ENCODE measurements at places on chromosomes 16 and 17.

DNA sequence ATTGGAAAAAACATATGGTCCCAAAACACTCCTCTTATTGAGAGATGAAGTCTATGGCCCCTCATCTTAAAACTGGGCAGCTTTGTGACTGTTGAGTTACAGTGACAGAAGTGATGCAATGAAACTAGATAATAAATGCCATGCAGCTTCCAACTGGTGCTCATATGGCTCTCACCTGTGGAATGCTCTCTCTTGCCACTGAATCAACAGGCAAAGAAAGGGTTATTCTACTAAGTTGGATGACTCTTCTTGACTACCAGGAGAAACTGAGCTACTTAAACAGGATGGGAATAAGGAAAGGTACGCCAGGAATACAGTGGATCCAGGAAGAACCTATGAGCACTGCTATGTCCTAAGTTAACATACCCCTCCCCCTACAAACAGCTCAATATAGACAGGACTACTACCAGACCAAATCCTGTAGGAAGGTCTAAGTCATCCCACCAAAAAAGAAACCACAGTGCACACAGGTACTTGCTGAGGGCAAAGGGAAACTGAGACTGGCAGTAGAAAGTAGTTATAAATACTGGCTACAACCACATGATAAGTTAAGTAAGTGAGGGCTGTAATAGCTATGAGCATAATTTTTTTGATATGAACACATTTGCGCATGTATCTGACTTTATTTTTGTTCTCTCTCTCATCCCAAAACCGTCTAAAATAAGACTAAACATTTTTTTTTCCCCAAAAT is 398.5 kb downstream of the ZFHX3 start:
- DNase-seq = no peak

GRCh38 chr16:30482366-30482765 is 9.8 kb downstream of the ITGAL start:
- DNase-seq = no peak

- DNase-seq = no peak
Measured at GRCh38 chr17:81265576-81265975, 26.5 kb downstream of the NDUFAF8 start.

DNA sequence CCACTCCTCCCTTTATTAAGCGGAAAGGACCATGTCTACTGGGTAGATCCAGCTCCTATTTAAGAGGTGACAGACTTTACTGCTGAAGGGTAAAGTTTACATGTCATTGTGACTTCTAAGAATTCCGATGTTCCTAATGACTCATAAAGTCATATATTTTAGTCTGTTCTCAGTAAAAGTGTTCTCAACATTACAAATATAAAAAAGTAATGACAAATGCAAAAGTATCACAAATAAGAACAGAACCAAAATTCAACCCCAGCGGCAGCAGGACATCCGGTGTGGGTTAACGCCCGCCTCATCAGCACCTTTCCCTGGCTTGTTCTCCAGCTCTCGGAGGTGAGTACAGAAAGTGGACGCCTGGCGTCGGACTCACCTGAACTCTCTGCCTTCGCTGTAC is 6.8 kb downstream of the AXIN1 start:
- no peak for DNase-seq

- no peak for DNase-seq
Measured at GRCh38 chr17:7883781-7884386, 4.7 kb upstream of the CHD3 start.

GRCh38 chr17:57944908-57945307 is 10.3 kb downstream of the CUEDC1 start:
- DNase-seq = no peak

Data from cerebellar cortex (tissue), 1 donor.